ENCODE measurements at places on chromosomes 5 and 9.

DNA sequence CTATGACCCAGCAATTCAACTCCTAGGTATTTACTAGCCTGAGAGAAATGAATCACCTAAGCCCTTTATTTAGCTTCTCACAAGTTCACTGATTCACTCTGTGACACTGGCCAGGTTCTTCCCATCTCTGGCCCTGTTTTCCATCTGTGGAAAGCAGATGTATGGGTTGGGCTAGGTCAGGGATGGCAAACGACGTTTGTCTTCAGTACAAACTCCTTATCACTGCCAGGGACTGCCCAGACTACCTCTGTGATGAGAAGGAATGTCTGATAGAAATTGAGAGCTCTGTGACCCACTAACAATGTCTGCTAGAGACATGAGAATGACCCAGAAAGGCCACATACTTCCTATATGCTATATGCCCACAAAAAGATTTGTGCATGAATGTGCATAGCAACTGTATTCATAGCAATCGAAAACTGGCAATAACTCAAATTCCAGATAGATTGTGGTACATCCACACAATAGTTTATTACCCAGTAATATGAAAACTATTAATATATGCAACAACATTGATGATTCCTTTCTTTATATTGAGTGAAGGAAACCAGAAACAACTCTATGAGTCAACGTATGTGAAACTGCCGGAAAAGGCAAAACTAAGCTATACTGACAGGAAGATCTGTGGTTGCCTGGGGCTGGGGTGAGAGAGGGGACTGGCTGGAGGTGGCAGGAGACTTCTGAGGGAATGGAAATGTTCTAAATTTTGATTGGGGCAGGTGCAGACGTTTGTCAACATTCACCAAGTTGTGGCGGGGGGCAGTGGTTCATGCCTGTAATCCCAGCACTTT lies 32.0 kb upstream of the ADAM19 start:
- DNase-seq, result no peak

DNA sequence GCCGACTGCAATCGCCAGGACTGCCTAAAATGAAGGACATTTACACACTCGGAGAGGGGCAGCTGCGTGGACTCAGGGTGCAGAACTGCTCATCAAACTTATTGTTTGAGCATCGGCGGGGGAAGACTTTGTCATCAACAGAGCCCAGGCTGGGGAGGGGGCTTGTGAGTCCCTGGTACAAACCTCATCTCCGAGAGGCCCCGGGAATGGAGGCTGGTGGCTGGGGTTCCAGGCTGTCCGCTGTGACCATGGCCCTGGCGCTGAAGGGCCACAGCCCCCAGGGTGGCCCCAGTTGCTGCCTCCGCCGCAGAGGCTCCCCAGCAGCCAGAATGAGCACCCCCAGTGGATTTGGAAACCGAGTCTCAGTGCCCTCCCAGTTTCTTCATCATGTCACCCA lies 46.1 kb upstream of the RNU6ATAC start:
- no peak for DNase-seq

GRCh38 chr5:98096155-98096554 lies 677.3 kb upstream of the RGMB start:
- DNase-seq, result no peak

- no peak for DNase-seq
Observed at GRCh38 chr5:32304622-32305021, 8.1 kb downstream of the MTMR12 start.

- DNase-seq, result no peak
Observed at GRCh38 chr9:137175345-137175961, 3.6 kb upstream of the TMEM210 start.

DNA sequence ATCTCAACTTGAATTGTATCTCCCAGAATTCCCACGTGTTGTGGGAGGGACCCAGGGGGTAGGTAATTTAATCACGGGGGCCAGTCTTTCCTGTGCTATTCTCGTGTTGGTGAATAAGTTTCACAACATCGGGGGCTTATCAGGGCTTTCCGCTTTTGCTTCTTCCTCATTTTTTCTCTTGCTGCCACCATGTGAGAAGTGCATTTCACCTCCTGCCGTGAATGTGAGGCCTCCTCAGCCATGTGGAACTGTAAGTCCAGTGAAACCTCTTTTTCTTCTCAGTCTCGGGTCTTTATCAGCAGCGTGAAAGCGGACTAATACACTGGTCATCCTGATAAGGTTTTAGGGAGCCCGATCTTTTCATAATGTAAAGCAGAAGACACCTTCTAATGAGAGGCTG lies 687.0 kb upstream of the FTMT start:
- DNase-seq, result no peak

DNA sequence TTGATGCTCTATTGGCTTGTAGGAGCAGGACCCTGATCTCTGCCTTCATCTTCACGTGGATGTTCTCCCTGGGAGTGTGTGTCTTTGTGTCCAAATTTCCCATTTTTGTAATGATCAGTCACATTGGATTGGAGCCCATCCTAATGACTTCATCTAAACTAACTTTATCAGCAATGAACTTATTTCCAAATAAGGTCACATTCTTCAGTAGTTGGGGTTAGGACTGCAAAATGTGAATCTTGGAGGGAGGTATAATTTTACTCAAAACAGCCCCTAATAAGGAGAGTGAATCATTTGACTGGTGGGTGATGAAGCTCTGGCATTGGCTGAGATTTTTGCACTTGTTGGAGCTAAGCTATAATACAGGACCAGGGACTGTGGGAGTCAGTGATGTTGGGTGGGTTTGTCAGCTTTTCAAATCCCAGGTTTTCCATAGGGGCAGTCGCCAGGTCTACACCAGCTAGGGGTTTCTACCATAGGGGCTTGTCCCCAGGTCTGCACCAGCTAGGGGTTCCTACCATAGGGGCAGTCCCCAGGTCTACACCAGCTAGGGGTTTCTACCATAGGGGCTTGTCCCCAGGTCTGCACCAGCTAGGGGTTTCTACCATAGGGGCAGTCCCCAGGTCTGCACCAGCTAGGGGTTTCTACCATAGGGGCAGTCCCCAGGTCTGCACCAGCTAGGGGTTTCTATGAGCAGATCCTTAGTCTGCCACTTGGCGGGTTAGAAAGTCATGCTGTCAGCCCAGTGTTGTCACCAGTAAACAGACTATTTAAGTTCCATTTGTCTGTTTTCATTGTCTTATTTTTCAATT lies 382.6 kb upstream of the DAP start:
- no peak for DNase-seq

DNA sequence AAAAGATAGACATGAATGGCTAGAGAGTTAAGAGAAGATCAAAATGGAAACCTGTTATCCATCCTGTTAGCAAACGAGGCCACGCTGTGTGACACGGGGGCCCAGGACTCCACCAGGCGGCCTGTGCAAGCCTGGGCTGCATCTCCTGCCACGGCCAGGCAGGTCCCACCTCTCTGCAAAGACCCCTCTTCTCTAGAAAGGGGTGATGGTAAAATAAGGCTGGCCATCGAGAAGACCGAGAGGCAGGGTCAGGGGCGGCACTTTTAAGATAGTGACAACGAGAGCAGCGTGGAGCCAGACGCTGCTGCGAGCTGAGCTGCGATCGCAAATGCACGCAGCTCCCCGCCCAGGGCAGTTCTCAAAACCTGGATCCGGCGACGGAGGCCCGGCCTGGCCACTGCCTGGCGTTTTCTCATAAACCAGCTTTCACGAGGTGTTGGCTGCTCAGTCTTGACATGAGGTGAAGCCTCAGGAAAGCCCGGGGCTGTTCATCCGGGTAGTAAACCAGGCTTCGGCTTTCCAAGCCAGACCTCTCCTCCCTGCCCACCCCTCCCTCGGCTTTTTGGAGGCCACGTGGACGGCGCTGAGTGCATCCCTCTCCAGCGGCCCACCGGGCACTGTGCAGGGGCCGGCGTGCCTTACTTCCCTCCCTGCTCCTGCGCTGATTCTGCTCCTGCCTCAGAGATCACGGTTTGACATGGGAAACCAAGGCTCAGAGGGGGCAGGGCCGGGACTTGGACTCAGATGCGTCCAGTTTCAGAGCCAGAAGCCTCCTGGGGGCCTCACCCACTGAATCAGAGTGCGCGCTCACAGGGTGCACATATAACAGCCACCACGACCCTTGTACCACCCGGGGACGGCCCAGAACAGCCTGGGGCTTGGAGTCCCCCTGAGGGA lies 151.6 kb upstream of the PHYKPL start:
- no peak for DNase-seq

DNA sequence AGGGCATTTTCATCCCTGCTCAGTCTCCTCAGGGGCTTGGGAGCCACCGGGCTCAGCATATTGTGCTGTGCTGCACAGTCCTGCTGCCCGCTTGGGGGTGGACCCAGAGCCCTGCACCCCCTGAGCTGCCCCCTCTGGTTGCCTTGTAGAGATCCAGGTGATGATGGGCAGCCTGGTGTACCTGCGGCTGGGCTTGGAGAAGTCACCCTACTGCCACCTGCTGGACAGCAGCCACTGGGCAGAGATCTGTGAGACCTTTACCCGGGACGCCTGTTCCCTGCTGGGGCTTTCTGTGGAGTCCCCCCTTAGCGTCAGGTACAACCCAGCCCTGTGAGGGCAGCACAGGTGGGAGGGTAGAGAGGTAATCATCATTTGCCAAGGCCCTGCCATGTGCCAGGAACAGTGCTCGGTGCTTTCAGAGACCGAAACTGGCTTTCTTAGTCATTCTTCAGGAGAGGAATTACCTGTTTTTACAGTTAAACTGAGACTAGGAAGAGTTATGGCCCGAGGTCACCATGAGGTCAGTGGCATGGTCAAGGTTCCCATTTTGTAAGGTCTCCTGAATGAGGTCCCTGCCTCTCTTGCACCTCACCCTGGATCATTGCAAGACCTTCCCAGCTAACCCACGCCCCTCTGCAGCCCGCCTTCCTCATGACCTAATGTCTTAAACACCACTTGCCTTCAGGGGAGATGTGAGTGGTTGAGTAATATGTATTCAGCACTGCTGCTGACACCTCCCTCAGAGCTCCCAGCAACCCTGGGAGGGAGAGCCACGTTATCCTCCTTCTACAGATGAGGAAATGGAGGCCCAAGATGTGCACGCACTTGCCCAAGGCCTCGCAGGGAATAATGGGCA lies 7.5 kb downstream of the NHP2 start:
- DNase-seq, result peak; percentile 66

GRCh38 chr5:155711882-155712281 lies 615.1 kb upstream of the SGCD start:
- no peak for DNase-seq

DNA sequence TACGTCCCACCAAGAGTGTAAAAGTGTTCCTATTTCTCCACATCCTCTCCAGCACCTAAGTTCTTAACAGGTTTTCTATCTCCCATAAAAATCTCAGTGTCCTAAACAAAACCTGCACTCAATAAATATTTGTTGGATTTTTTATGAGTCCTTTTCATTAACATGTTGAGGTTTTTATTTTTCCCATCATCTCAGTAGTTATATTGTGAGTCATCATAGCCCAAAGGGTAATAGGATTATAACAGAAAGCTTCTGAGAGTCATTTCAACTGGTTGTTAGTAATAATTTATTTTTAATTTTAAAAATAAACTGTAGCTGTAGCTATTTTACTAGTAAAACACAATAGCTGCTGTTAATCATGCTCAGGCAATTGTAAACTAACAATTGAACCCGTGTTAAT lies 331.6 kb upstream of the SLC30A5 start:
- no peak for DNase-seq

DNA sequence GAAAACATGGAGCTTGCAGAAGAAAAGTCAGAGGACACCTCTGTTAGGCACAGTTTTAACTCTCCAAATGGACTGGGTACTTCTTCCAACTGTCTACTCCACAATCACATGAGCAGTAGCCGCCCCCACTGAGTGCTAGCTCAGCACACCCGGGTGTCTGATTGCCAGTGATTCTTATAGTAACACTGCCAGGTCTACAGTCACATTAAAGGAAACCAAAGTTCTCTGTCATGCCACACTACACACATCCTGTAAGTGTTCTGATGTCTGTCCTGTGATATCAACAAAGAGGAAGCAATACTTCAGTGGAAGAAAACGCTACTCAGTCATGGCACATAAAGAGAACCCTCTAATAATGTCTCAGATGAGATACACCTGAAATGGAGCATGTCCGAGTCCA lies at the start of gene HAVCR2:
HAVCR2 (minus strand) TSS at position 69 of the 400 bp plus-strand sequence; CDS start at position 8, 61 bp downstream.
- DNase-seq, result no peak

- DNase-seq, result peak; percentile 1
Observed at GRCh38 chr5:42005561-42006153, 80.6 kb downstream of the FBXO4 start.

DNA sequence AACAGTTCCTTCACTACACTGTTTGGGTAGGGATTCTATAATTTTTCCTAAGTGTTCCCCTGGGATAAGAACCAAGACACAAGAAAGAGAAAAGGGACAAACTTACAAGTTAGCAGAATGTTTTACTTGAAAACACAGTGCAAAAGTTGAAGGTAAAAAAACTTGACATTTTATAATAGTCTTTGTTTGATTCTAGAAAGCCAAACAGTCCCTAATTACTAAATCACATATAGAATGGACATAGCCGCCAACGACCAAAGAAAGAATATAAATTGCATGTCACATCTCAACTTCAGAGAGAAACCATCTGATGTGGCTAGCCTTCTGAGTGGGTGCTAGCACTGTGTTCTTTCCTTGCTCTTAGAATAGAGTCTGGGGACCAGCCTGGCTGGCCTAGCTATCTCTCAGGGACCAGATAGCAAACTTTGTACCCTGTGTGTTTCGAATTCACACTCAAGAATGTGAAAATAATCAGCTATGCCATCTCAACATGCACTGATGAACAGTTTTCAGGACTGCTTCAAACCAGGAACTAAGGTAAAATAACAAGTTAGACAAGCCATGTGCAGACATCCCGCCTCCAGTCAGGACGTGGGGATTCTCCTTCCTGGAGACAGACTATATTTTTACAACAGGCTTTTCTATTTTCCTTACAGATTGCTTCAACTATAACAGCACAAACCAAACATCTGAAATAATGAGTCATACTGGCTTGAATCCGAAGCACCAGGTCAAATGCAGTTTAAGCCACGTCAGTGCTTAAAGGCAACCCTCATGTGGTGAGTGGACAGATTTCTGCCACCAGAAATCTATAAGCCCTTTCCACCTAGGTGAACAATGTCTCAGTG lies 53.7 kb downstream of the LHFPL2 start:
- DNase-seq, result no peak

DNA sequence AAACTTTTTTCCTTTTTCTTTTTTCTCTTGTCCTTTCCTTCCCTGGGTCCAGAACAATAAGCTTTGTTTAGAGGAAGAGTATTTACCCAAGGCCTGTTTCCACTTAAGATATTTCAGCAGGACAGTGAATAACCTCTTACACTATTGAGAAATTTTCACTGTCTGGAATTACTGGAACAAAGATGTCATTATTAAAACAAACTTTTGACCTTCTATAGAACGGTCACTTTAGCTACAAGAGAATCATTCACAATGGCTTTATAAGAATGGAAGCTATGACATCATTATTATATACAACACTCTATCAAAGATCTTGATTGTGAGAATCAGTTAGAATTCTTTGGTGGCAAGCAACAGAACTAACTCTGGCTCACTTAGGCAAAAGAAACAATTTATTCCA lies 22.0 kb upstream of the ARHGAP26 start:
- DNase-seq, result no peak

GRCh38 chr9:90967145-90967538 lies 165.5 kb downstream of the SYK start:
- DNase-seq, result no peak

Measured in NCI-H146 (cell line).